ENCODE measurements at places on chromosomes 5 and 9. TPM values are rescaled to one million over a fixed set of nuclear protein-coding genes. Genes with fewer than 3 reads are reported as not detected.

- peak; percentile 21 for DNase-seq
Observed at GRCh38 chr9:120713257-120714087, 798 bp downstream of the MEGF9 start.

GRCh38 chr9:87883274-87883673 lies 597 bp downstream of the SPATA31E1 start:
- no peak for DNase-seq

GRCh38 chr5:151051931-151052608 lies 28.8 kb downstream of the TNIP1 start:
- no peak for DNase-seq

The LCN12 gene
- 16.2 TPM for total RNA-seq

- no peak for DNase-seq
Observed at GRCh38 chr5:105331558-105331957, 1769.0 kb upstream of the NUDT12 start.

The PPP1R26 gene
- total RNA-seq, result 50.2 TPM

DNA sequence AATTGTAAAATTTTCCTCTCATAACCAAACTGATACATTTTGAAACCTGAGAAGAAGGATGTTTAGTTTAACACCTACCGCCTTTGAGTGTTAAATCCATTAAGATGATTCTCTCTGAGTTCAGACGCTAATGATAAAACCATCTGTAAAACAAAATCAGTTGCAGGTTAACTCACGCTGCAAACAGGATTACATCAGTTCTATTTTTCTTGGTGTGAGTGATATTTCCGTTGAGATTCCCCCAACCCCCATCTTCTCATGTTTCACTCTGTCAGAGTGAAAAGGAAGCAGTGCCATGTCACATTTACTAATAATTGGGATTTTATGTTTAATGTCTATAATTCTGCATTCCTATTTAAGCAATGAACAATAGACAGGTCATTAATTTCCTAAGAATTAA lies 146.5 kb downstream of the FANCC start:
- no peak for DNase-seq

The CEL gene
- 5.2 TPM for total RNA-seq

- no peak for DNase-seq
Observed at GRCh38 chr5:149940941-149941644, 3.5 kb downstream of the PDE6A start.

The ERAP2 gene
- not detected for total RNA-seq

DNA sequence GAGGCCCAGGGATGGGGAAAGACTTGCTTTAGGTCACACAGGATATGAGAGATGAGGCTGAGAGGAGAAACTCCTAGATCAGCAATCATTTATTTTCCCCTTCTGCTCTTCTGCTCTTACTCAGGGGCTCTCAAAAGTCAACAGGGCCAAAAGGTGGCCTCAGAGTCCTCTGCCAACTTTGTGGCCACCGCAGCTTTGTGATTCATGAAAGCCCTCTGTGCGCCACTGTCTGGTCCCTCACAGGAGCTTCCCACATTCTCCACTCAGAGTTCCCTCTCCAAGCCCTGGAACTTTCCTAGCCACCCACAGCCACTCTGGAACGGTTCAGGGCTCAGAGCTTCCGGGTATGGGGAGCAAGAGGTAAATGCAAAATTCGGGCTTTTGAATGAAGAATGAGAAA lies 82.4 kb downstream of the COL27A1 start:
- no peak for DNase-seq

The TLE1 gene
- total RNA-seq, result 68.7 TPM

The ZNF462 gene
- 102 TPM for total RNA-seq

The NDST1 gene
- total RNA-seq, result 154 TPM

GRCh38 chr9:123072407-123072995 lies 39.0 kb downstream of the GPR21 start:
- no peak for DNase-seq

- DNase-seq, result no peak
Observed at GRCh38 chr5:84131372-84131771, 253.3 kb downstream of the EDIL3 start.

The TCF7 gene
- 16.6 TPM for total RNA-seq

GRCh38 chr9:37820142-37820541 lies 19.5 kb downstream of the DCAF10 start:
- no peak for DNase-seq

DNA sequence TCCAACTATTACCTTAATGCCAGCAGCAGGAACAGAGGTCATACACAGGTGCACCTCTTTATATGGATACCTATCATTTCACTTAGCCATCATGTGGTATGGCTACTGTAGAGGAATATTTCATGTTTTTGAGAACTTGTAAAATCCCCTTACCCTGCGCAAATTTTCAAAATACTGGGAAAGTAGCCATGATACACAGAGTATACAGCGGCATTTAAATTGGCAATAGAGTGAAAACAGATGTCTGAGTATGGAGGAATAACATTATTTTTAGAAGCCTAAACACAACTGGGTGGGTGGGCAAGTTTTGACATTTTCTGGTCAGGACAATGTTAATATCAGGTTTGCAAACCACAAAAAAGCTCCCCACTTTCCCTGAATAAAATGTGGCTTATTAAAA lies 109.5 kb downstream of the SMIM23 start:
- DNase-seq, result no peak

- DNase-seq, result no peak
Observed at GRCh38 chr5:154166901-154167791, 23.4 kb upstream of the GALNT10 start.

DNA sequence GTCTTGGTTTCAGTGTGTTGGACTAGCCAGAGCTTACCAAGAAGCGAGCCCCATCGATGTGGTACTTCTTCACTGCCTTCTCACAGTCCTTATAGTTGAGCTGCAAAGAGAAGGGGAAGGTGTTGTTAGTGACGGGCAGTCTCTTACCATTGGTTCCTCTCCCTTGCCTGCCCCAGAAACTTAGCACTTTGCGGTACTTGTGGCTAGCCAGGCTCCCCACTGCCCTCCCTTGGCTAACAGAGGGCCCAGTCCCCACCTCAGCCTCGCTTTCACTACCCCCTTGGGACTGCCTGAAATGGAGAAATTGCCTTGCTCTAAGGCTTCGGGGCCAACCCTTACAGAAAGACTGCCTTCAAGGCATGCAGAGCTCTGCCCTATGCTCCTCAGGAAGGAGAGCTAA lies 4.3 kb downstream of the LCP2 start:
- DNase-seq, result no peak

The CYLC2 gene
- not detected for total RNA-seq

The CDC42SE2 gene
- total RNA-seq, result 32.0 TPM

GRCh38 chr5:179887095-179887494 lies 20.6 kb downstream of the TBC1D9B start:
- DNase-seq, result no peak

GRCh38 chr9:124124729-124125650 lies 113.4 kb downstream of the LHX2 start:
- DNase-seq, result no peak

The GRPEL2 gene
- 20.2 TPM for total RNA-seq

The WHRN gene
- 11.9 TPM for total RNA-seq

DNA sequence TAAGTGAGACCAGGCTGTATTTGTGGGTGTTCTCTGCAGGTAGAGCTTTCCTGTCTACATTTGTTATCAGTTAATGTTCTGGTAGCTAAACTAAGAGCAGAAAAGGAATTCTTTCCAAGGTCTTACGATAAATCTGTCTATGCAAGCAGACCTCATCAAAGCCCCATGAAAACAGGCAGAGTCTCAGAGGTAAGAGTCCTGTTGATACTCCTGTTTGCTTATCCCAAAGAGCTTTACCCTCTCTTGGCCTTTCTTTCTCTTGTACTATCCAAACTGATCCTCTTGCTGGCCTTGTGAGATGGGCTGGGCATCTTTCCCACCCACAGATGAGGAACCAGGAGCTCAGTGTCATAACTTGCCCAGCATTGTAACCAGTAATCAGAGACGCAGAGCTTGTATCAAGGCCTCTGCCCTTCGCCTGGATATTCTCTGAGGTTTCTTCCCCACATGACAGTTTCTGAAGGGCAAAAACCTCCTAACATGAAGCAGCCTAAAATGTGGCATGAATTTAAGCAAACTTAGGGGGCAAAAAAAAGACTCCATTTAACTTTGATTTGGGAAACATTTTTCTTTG lies 33.5 kb downstream of the PRKACG start:
- DNase-seq, result no peak

- DNase-seq, result no peak
Observed at GRCh38 chr9:14258660-14259239, 55.2 kb downstream of the NFIB start.

GRCh38 chr9:126965541-126966428 lies 51.2 kb downstream of the RALGPS1 start:
- no peak for DNase-seq

DNA sequence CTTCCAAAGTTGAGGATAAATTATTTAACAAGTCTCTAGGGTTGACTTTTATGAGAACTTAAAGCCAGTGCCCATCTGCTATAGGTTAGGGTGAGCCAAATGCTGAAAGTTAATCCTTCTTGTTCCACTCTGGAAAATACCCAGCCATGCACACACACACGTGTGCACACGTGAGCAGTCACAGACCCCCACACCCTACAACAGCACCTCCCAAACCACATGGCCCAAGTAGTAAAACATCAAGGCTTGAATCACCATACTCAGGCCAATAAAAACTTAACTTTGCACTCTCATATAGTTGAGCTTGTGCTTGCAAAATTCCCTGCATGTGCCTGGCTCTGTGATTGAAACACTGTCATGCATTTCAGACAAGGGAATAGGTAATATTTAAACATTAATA lies 467.6 kb downstream of the ARHGEF28 start:
- DNase-seq, result no peak

DNA sequence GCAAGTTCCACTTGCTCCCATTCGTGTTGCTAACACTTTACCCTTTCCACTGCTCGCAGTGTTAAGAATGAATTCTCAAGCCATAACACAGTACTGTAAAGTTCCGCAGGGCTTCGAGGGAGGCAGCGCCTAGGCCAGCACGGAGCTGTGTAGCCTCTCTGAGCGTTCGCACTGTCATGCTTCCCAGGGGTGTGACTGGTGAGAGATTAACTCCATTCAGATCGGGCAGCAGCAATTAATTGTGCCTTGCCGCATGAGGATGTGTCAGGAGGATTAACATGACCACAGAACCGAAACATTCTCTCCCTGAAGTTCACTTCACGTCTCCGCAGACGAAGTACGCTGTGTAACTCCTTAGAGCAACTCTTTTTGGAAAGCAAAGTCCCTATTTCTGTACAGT lies 23.2 kb downstream of the ZBTB34 start:
- DNase-seq, result no peak

DNA sequence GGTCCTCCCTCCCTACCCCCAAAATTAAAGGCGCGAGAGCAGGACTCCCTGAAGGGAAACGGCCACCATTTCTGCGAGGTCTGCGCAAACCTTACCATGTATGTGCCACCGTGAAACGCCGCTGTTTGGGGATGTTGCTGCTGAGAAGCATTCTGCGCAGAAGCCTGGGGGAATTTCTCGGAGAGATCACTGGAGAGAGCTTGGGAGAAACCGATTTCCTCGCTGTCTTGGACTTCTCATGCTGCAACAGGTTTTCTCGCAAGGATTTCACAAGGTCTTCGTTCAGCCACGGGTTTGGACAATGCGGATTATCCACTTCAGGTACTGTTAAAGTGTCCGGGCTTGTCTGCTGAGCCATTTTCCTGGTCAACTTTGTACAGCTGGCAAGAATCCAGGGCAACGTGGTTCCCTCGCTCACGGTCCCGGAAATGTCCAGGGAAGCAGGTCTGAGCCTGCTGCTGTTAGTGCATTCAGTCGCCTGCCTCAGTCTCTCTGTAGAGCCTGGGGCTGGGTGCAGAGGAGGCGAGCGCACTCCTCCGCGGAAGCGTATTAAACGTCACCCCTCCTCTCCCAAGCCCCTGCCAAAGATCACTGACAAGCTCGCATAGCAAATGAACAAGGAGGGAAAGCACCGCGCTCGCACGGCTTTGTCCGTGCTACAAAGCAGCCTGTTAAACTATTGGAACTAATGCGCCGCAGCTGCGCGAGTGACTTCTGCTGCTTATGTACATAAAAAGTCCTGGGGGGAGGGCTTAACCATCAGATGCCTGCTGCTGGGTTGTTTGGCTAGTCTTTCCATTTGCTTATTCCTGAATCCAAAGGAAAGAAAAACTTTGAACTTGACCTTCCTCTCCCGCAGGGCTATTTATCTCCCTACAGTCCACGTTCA lies 125.1 kb downstream of the PDE4D start:
- peak; percentile 33 for DNase-seq

DNA sequence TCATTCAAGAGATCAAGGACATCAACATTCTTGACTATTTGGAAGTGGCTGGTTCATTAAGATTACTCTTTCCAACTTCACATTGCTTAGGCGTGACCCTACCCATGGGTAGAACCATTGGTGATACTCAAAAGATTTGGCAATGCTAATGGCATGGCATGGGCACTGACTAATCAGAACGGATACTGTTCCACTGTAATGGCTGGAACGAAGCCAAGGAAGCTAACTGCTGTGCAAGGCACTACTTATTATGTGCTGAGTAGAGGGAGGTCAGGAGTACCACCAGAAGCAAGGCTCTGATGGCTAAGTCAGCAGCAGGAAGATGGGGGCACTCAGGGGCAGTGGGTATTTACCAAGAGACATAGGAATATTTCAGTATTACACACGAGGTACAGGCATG lies 31.9 kb downstream of the GNA14 start:
- DNase-seq, result no peak

GRCh38 chr9:127386249-127386648 lies 10.7 kb upstream of the SLC2A8 start:
- no peak for DNase-seq

GRCh38 chr5:179700401-179700918 lies 1.7 kb downstream of the CANX start:
- DNase-seq, result no peak

The FAT2 gene
- total RNA-seq, result 0.07 TPM

The KLHL9 gene
- total RNA-seq, result 35.9 TPM

GRCh38 chr9:129548571-129549135 lies 72.2 kb downstream of the C9orf50 start:
- DNase-seq, result no peak

The NUTM2G gene
- not detected for total RNA-seq

DNA sequence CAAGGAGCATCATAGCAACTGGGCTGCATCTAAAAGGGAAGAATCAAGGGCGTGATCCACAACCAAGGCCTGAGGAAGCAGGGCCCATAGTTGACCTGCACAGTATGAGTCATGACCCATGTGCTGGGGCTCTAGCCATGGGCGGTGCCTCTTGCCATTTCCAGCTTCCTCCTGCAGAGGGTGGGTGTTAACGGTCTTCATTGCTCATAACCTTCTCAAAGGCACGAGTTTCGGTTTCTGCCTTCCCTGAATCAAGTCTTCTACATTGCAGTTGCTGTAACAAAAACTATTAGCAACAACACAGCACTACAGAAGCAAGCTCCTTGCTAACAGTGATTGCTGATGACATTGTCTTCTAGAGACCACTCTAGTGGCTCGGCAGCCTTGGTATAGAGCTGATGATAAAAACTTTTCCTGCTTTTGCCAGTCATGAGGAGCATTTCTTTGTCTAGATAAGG lies 66.9 kb downstream of the CTSL start:
- no peak for DNase-seq

The ATP10B gene
- total RNA-seq, result 1.7 TPM

DNA sequence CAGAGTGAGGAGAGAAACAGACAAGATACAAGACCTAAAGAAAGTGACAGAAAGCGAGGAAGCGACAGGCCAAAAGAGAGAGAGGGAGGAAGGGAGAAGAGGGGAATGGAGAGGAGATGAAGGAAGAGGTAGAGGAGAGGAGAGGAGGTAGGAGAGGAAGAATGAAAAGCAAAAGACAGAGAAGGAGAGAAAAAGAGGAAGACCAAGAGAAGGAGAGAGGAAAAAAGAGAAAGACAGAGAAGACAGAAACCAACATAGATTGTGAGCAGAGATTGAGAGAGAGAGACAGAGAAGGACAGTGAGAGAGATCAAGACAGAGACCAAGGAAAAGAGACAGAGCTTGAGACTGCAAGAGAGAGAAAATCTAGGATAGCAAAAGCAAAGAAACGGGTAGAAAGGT lies 58.6 kb upstream of the FNIP1 start:
- no peak for DNase-seq

The LMX1B gene
- total RNA-seq, result 9.1 TPM

The BAG1 gene
- 71.5 TPM for total RNA-seq
